ENCODE measurements at places on chromosomes 2 and 18.

DNA sequence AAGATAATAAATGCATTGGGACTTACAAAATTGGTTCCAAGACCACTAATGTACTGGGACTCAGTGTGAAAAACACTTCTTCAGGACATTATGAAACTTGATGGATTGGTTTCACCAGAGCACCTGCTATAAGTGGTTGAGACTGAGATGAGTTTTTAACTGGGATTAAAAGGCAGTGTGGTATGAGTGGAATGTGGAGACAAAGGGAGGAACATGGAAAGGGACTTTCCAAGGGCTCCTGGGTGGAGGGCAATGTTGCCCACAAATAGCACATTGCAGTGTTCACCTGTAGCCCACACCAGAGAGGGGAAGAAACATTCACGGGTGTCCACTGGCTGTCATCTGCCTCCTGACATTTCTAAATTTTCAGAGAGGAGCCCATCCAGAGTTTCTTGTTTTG lies 253.3 kb upstream of the TANK start:
- peak; percentile 25 for DNase-seq

- no peak for DNase-seq
Observed at GRCh38 chr2:19807866-19808265, 93.9 kb downstream of the TTC32 start.

DNA sequence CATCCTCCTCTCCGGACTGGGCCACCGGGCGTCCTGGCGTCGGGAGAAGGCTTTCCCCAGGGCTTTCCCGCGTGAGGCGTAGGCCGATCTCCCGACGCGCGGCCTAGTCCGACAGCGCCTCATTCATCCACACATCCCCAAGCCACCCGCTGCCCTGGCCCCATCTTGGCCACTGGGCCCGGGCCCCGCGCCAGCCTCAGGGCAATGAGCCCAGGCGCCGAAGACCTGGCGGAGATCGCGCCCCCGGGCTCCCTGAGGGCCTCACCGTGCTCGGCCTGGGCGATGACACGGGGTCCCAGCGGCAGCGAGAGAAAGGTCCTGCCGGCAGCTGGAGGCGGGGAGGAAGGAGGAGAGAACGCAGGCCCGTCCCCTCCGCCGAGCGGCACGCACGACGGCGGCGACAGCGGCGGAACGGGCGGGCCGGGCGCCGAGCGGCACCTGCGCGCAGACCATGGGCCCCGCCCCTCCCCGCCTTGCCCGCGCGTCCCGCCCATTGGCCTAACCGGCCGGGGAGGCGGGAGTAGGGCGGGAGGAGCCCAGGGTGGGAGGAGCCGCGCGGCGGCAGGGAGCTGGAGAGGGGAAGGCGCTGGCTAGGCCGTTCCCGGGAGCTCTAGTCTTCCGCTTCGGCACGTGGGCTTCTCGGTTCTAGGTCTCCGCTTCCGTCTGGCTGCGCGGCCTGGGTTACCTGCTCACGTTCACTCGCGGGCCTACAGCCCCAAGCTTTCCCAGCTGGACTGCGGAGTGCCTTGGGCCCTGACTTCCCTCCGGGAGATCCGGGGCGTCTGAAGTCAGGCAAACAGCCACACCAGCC lies at the start of gene OLA1:
Gene OLA1 (minus strand): TSS at position 346 of the 811 bp plus-strand sequence. CDS start 1,717 bp downstream, outside the sequence.
- DNase-seq, result peak; percentile 95

DNA sequence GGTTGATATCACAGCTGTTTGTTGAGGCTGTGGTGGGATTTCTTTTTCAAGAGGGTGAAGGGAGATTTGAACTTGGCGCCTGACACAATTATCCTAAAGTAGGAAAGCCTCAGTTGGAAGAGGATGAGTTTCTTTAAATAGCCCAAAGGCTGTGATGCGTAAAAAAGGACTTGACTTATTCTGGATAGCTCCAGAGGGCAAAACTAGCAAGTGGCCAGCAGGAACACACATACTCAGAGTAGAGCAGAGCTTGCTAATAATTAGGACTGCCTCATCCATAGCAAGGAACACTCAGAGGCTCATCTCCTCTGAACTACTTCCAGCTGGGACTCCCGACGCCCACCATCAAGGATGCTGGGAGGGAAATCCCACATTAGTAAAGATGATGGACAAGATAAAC lies 74.0 kb downstream of the AFF3 start:
- DNase-seq, result no peak

- no peak for DNase-seq
Observed at GRCh38 chr2:186806591-186806990, 42.4 kb downstream of the ZSWIM2 start.

- no peak for DNase-seq
Observed at GRCh38 chr18:13409026-13409425, 190.5 kb downstream of the LDLRAD4 start.

DNA sequence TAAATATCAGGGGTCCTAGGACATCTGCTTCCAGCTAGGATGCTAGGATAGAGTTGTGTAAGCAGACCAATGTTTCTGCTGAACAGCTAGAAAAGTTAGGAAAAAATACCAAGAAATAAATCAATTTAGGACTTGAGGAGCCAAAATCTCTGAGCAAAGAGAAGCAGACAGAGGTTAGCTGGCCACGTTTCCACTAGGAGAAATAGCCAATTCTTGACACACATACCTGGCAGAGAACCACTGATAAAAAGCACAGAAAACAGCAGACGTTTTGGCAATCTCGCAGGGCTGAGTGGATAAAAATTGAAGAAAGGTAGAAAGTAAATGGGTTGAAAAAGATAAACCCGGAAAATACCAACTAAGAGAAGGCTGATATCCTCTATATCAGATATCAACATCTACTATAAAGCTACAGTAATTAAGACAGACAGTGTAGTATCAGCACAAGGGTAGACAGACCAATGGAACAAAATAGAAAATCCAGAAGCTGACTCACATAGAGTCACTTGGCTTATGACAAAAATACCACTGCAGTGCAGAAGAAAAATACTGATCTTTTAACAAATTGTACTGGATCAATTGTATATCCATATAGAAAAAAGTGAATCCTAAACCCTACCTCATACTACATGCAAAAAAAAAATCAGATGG lies 306.1 kb upstream of the KLHL29 start:
- DNase-seq, result no peak

- DNase-seq, result no peak
Observed at GRCh38 chr2:33528441-33528950, 52.0 kb downstream of the RASGRP3 start.

DNA sequence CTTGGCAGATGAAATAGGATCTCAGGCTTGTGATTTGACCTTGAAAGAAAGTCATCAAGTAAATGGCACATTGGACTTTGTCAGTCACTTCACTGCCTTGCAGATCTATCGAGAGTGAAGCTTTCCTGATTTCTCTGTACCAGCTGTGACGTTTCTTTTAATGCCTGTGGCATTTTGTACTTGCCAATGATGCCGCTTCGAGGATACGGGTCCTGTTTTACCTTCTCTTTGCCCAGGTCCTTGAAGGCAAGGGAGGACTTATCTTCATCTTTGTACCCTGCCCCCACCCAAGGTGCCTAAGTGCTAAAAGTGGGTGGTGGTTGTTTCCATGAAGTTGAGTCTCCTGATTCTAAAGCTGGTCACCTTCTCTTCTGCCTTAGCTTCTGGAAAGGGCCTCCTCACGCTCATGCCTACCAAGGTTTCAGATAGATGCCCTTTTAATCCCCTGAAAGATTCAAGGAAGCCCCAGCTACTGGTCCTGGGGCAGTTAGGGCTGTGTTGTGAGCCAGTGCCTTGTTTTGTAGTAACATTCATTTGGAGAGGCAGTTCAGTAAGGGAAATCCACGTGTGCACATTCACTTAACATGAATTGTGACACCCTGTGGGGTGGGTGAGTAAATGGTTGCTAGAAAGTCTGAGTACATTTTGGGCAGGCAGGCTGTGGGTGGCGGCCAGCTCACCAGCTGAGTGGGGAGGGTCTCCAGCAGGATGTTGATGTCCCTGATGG lies 6.1 kb downstream of the LBH start:
- no peak for DNase-seq

DNA sequence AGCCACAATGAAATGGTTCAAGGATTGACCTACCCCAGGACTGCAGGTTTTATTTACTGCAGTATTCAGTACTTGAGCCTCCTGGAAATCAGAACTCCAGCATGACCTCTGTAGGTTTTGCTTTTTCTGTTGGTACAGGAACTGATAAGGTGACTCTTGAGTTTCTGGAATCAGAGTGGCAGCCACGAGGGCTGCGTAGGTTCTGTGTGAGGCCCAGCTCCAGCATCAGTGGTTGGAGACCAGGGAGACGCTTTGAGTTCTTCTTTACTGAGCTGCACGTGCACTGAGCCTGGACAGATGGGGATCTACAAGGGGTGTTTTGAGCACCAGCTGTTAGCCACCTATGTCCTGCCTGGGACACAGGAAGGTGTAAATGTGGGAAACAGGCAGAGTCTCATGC lies 222.7 kb upstream of the EPAS1 start:
- no peak for DNase-seq

GRCh38 chr2:9258501-9258900 lies 51.9 kb downstream of the ASAP2 start:
- no peak for DNase-seq

GRCh38 chr2:124740636-124741035 lies 715.5 kb downstream of the CNTNAP5 start:
- no peak for DNase-seq

GRCh38 chr2:128638341-128639119 lies 319.9 kb upstream of the HS6ST1 start:
- DNase-seq, result peak; percentile 18

GRCh38 chr2:99719102-99719501 lies 229.3 kb upstream of the REV1 start:
- DNase-seq, result no peak

DNA sequence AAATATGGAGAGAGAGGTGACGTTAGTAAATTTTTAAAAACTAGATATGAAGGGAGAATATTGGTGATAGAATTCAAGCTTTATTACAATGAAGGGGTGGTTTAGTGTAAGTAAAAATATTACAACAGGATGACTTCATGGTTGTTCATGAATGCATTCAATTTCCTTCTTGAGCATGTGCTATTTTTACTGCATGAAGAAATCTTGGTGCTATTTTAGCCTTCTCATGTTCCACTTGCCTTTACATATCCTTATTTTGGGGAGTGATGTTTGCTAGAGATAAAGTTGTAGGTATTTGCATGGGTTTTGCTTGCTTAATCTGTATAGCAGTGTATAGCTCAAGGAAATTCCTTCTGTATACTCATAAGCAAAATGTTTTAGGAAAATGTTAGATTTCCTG lies 195.0 kb upstream of the MMADHC start:
- DNase-seq, result no peak

GRCh38 chr2:4862031-4862430 lies 830.2 kb upstream of the SOX11 start:
- no peak for DNase-seq

DNA sequence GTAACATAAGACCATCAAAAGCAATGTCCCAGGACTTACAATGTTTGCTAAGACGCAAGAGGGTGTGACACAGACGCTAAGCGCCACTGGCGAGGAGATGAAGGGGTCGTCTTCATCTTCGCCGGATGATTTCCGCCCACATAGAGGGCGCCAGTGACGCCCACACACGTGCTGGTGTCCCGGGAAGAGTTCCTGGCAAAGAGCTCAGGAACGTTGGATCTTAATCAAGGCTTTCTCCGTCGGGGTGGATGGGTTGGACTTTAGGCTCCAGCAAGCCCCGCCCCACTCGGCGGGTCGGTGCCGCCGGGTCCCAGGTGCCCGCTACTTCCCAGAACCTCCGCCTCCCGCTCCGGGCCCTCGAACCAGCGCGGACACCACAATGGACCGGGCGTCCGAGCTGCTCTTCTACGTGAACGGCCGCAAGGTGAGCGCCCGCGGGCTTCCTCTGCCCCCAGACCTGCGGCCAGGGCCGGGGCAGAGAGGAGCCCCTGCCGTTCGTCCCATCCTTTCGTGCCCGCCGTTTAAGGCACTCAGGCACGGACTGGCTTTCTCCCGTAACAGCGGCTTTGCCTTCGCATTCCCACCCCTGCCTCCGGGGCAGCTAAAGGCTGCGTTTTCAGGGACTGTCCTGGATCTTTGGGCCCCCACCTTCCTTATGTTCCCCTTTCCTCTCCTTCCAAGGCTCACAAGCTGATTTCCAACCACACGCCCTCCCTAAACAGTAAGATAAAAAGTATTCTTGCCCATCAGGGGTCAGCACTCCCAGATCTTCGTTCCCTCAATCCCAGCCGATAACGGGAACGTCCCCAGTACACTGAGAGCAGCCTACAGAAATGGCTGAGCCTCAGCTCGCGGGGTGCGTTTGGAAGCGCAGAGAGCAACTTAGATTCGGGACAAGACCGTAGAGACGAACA lies at the start of gene AOX1:
Gene AOX1 (plus strand): TSS at position 285 of the 914 bp plus-strand sequence. CDS start 95 bp downstream, at position 380.
- DNase-seq, result no peak

DNA sequence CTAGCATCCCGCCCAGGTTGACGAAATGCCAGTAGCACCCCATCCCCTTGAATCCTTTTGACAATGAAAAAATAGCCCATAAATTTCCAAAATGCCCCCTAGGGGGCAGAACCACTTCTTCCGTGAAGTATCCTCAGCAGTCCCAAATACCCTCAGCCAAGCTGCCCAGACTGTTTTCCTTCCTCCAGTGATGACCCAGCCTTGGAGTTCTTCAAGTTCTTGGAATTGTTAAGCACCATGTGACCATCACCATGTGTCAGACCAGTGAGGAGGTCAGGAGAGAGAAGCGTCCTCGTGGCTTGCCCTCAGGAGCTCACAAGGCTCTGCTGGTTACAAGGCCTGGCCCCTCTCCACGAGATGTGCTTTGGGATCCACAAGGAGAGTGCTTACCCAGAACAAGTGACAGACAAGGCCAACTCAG lies 1.4 kb upstream of the SLC23A3 start:
- peak; percentile 38 for DNase-seq

- DNase-seq, result no peak
Observed at GRCh38 chr2:232237464-232237863, 141.1 kb upstream of the ALPP start.

GRCh38 chr2:6474161-6475140 lies 391.3 kb downstream of the CMPK2 start:
- no peak for DNase-seq

DNA sequence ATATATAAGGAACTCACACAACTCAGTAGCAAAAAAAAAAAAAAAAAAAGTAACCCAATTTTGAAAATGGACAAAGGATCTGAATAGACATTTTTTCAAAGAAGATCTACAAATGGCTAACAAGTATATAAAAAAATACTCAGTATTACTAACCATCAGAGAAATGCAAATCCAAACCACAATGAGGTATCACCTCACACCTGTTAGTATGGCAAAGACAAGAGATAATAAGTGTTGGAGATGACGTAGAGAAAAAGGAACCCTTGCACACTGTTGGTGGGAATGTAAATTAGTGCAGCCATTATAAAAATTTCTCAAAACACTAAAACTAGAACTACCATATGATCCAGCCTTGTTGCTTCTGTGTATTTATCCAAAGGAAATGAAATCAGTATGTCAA lies 5.8 kb upstream of the CNDP1 start:
- DNase-seq, result no peak

- no peak for DNase-seq
Observed at GRCh38 chr2:5985536-5986385, 293.6 kb downstream of the SOX11 start.

- no peak for DNase-seq
Observed at GRCh38 chr2:14621114-14621513, 11.4 kb upstream of the LRATD1 start.

- DNase-seq, result no peak
Observed at GRCh38 chr2:111694700-111695101, 189.3 kb downstream of the ANAPC1 start.

GRCh38 chr2:102015399-102015798 lies 23.6 kb downstream of the IL1R2 start:
- no peak for DNase-seq
